Neural crest cell (in vitro differentiated cells): ENCODE measurements at places on chromosomes 2 and 18.

DNA sequence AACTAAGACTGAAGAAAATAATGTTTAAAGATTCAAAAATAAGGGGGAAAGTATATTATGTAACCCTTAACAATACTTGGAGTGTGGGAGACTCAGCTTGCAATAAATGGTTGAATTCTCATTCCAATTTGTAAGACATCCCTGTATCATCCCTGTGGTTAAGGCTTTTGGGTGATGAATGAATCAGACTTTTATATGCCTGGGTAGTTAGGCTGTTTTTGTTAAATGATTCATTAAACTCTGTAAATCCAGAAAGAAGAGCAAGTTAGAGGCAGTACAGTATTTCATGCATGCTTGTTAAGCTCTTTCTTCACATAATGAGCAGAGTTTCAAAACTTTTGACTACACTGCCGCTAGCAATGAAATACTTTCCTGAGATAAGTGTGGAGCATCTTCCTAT, 948.8 kb downstream of the SOCS6 start:
- no peak overlapping the region for H3K27ac ChIP-seq
- DNase-seq: no peak
- H3K36me3 ChIP-seq: no peaks in the 10 kb centered on the region
- H3K4me3 ChIP-seq: no peak overlapping the region

DNA sequence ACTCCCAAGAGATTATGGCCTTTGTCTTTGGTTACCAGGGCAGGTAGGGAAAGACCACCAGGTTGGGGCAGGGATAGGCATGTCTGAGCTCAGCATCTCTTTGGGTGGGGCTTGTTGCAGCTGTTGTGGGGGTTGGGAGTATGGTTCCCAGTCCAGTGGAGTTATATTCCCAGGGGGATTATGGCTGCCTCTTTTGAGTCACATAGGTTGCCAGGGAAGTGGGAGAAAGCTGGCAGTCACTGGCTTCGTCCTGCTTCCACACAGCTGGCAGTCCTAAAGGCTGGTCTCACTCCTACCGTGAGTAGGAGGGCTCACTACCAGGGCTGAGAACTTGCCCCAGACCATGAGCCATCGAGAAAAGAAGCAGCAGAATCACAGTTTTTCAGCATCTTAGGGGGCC, 79.1 kb downstream of the LYPD6 start:
- no peaks in the 10 kb centered on the region for H3K4me1 ChIP-seq
- no peak overlapping the region for H3K27ac ChIP-seq
- no peak for DNase-seq
- H3K27me3 ChIP-seq: no peaks in the 10 kb centered on the region

GRCh38 chr2:108906403-108907077, 82.5 kb downstream of the EDAR start:
- H3K4me1 ChIP-seq: no peaks in the 10 kb centered on the region
- DNase-seq: no peak
- no peak overlapping the region for H3K4me3 ChIP-seq
- peaks cover 3% of the 10 kb centered on the region for H3K36me3 ChIP-seq
- no peaks in the 10 kb centered on the region for H3K27me3 ChIP-seq

GRCh38 chr2:17643031-17643615, 102.6 kb downstream of the VSNL1 start:
- peaks cover 6% of the 10 kb centered on the region for H3K36me3 ChIP-seq
- peaks cover 8% of the 10 kb centered on the region for H3K4me1 ChIP-seq
- H3K4me3 ChIP-seq: no peak overlapping the region
- H3K27ac ChIP-seq: peak overlapping the region; percentile 88
- DNase-seq: no peak
- H3K27me3 ChIP-seq: no peaks in the 10 kb centered on the region

DNA sequence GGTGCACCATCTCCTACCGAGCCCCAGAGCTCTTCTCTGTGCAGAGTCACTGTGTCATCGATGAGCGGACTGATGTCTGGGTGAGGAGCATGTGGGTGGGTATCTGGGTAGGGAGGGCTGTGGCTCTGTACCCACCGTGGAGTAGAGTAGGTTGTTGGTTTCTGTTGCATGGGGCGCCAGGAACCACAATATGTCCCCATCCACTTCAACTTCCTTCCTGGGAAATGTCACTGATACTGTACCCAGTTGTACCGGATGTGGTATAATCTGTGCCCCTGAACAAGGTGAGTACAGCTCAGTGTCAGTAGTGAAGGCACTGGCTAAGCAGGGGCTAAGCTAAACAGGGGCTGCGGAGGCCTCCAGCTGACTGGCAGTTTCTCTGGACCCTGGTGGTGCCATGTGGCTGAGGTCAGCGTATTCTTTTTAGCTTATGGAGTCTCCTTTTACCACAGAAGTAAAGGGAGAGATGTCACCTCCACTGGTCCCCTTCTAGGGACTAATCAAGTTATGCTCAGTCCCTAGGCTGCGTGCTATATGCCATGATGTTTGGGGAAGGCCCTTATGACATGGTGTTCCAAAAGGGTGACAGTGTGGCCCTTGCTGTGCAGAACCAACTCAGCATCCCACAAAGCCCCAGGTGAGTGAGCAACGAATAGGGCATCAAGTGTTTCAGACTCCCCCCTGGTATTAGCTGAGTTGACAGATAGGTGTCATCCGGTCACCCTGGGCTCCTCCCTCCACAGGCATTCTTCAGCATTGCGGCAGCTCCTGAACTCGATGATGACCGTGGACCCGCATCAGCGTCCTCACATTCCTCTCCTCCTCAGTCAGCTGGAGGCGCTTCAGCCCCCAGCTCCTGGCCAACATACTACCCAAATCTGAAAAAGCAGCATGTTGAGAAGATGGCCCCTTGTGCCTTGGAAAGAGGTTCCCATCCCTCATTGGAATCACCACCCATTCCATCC, 2.7 kb downstream of the STK16 start:
- DNase-seq: no peak
- peaks cover 10% of the 10 kb centered on the region for H3K4me1 ChIP-seq
- H3K27me3 ChIP-seq: peaks cover 37% of the 10 kb centered on the region
- peak overlapping the region; percentile 47 for H3K4me3 ChIP-seq

GRCh38 chr2:85245891-85246290, 81.9 kb downstream of the TGOLN2 start:
- no peaks in the 10 kb centered on the region for H3K27me3 ChIP-seq
- DNase-seq: no peak
- H3K4me3 ChIP-seq: no peak overlapping the region
- peaks cover 6% of the 10 kb centered on the region for H3K36me3 ChIP-seq
- H3K4me1 ChIP-seq: peaks cover 78% of the 10 kb centered on the region
- H3K27ac ChIP-seq: no peak overlapping the region

GRCh38 chr18:74929110-74929509, 279.8 kb downstream of the PTGR3 start:
- peaks cover 2% of the 10 kb centered on the region for H3K36me3 ChIP-seq
- no peak overlapping the region for H3K4me3 ChIP-seq
- H3K4me1 ChIP-seq: peaks cover 5% of the 10 kb centered on the region
- H3K27ac ChIP-seq: no peak overlapping the region

- DNase-seq: no peak
- H3K27ac ChIP-seq: no peak overlapping the region
- no peak overlapping the region for H3K4me3 ChIP-seq
- H3K36me3 ChIP-seq: no peaks in the 10 kb centered on the region
- H3K27me3 ChIP-seq: no peaks in the 10 kb centered on the region
These were observed 99.7 kb upstream of the SMAD7 start for GRCh38 chr18:49050452-49050851.

- no peak overlapping the region for H3K27ac ChIP-seq
- no peaks in the 10 kb centered on the region for H3K27me3 ChIP-seq
- no peak overlapping the region for H3K4me3 ChIP-seq
These were observed 21.7 kb upstream of the CCDC88A start for GRCh38 chr2:55441280-55441892.

DNA sequence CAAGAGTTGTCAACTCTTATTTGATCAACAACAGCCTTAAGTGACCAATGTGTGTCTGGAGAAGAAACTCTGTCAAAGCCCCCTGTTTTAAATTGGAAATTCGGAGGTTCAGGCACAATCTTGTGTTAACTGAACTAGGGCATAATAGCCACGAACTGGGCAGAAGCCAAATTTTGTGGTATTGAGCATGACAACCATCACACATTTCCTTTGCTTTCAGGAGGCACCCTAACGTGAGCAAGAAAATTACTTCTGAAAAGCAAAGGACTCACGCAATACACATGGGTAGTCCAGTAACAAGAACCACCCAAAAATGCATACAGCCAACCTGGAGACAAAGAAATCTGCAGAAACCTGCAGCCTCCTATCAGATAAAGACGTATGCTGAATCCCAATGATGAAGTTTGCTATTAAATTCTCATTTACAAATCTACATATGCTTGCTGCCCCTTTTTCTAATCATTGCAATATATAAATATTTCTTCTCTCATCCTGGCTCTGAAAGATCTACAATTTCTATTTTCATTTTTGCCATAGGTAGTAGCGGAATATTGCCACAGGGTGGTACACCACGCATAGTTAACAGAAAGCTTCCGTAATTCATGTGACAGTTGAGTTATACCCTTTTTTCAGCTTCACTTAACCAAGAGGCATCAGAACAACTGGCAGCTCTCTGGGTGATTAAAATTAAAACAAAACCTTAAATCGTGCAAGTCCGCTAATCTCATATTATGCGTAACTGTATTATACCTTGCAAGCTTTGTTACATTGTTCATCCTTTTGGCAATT, 495.8 kb downstream of the NRXN1 start:
- H3K36me3 ChIP-seq: no peaks in the 10 kb centered on the region
- no peak overlapping the region for H3K27ac ChIP-seq
- peak; percentile 26 for DNase-seq
- no peak overlapping the region for H3K4me3 ChIP-seq
- H3K27me3 ChIP-seq: no peaks in the 10 kb centered on the region

GRCh38 chr2:112646102-112646719, 472 bp downstream of the SLC20A1 start:
- peak; percentile 48 for DNase-seq
- H3K4me3 ChIP-seq: peak overlapping the region; percentile 95
- H3K27me3 ChIP-seq: peaks cover 21% of the 10 kb centered on the region
- peaks cover 19% of the 10 kb centered on the region for H3K36me3 ChIP-seq
- H3K27ac ChIP-seq: peak overlapping the region; percentile 96

DNA sequence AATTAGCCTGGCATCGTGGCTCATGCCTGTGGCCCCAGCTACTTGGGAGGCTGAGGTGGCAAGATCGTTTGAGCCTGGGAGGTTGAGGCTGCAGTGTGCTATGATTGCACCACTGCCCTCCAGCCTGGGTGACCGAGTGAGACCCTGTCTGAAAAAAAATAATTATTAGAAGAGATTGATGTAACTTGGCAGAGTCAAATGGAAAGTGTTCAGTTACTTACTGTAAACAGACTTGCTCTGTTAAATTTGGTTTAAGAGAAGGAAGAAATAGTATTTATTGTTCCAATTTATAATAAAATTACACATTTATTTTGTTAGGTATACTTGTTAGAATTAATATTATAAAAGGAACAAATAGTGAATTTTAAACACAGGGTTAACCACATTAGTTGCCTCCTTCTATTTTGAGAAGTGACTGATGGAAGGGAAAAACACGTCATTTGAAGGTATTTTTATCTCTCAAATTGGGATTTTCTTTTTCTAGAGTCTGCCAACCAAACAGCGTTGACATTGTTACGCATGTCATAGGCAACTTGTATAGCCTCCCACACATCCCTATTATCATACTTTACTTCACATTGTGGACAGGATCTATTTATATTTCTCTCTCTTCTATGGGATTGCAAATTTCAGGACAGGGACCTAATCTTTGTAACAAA, 118.8 kb upstream of the B3GNT2 start:
- H3K4me1 ChIP-seq: peaks cover 12% of the 10 kb centered on the region
- H3K27me3 ChIP-seq: no peaks in the 10 kb centered on the region
- no peak for DNase-seq

GRCh38 chr2:1915196-1915595, 170.9 kb upstream of the PXDN start:
- no peaks in the 10 kb centered on the region for H3K36me3 ChIP-seq
- no peak overlapping the region for H3K27ac ChIP-seq
- H3K4me3 ChIP-seq: no peak overlapping the region
- H3K4me1 ChIP-seq: no peaks in the 10 kb centered on the region
- H3K27me3 ChIP-seq: no peaks in the 10 kb centered on the region
- DNase-seq: no peak

- no peaks in the 10 kb centered on the region for H3K27me3 ChIP-seq
- H3K4me1 ChIP-seq: peaks cover 30% of the 10 kb centered on the region
- no peak for DNase-seq
- no peak overlapping the region for H3K27ac ChIP-seq
- H3K4me3 ChIP-seq: no peak overlapping the region
- H3K36me3 ChIP-seq: no peaks in the 10 kb centered on the region
These were observed 95.1 kb downstream of the MTCL1 start for GRCh38 chr18:8800445-8800844.

GRCh38 chr2:218172845-218173244, 6.1 kb upstream of the CXCR1 start:
- DNase-seq: no peak
- H3K36me3 ChIP-seq: no peaks in the 10 kb centered on the region
- H3K4me3 ChIP-seq: no peak overlapping the region
- peaks cover 5% of the 10 kb centered on the region for H3K4me1 ChIP-seq
- H3K27ac ChIP-seq: no peak overlapping the region
- H3K27me3 ChIP-seq: peaks cover 26% of the 10 kb centered on the region

DNA sequence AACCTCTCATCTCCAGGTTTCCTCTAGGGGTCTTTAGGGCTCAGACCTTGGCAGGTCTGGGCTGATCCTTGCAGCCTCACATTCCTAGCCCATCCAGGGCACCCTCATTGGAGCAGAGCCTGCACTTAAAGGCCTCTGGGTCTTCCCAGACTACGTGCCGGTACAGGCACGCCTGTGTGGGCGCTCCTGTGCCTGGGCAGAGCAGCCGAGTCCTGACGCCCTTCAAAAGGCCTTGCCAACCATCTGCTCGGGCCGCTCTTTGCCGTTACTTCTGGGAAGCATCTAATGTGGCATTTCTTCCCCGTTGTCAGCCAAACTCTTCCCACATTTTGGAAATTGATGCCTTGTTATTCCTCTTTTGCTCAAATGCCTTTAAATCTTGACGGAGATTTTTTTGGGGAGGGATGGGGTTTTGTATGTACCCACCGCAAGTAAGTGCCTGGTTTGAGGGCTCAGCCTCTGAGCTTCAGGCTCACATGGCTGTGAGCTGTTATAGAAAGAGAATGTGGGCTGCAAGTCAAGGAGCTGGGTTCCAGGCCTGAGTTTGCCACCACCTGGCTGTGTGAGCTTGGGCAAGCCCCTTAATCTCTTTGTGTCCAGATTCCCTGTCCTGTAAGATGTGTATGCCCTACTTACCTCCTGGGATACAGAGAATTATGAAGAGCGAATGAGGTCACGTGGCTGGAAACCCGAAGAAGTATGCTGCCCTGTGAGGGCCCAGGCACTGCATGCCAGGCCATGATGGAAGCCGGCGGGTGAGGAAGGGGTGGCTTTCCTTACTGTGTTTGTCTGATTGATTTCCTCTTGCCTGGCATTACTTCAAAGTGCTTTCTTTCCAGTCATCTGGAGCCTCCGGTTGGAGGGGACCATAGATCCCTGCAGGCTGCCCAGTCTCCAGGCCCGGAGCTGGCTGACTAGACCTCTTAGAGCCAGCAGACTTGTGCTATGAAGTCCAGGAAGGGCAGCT, 20.6 kb downstream of the EHD3 start:
- peaks cover 6% of the 10 kb centered on the region for H3K4me1 ChIP-seq
- no peak overlapping the region for H3K27ac ChIP-seq
- DNase-seq: no peak
- no peaks in the 10 kb centered on the region for H3K36me3 ChIP-seq
- no peaks in the 10 kb centered on the region for H3K27me3 ChIP-seq
- no peak overlapping the region for H3K4me3 ChIP-seq
